ENCODE measurements at places on chromosomes 4 and X. TPM values are rescaled to one million over a fixed set of nuclear protein-coding genes. Genes with fewer than 3 reads are reported as not detected.

DNA sequence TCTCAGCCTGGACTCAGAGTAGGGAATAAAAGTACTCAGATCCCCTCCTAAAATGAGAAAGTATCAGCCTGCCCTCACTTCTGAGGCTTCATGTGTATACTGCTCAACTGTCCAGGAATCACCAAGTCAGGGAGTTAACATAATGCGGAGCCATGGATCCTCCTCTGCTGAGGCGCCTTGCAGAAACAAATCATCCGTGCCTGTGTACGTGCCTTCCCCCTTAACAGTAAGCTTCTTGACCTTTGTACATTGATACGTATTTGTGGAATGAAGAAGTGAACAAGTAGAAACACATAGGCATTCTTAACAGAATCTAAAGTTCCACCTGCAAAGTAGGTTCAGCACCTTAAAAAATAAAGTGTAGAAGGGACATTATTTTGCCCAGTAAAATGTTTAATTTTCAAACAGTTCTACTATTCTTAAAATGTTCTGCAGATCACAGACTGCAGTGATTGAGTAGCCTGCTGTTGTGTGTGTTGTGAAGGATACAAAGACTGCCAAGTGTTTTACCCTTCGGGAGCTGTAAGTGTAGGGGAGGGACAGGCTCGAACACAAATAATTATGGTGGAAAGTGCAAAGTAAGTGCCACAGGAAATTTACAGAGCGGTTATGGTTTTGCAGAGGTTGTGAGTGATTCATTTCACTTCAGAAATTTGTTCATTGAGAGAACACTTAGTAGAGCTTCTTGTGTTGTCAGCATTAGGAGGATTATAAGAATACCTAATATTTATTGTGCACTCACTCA is 61.9 kb downstream of the ARHGAP10 start:
- no peak for DNase-seq

- DNase-seq: no peak
Measured at GRCh38 chr4:52877036-52877435, 14.9 kb downstream of the RASL11B start.

DNA sequence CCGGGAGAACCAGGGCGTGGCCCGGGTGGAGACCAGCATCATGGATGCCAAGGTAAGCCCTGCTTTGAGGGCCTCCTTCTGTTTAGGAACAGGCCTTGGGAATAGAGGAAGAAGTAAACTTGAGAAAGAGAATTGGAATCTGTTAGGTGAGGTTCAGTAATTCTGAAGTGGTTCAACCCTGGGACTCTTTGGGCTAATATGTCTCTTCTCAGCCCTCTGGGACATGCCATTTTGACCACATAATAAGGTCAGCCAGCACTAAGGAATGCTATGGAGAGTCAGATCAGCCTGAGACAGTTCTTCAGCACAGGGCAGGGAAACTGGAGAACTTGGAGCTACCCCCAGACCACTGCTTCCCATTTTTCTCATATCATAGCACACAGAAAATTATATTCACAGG is 63.3 kb upstream of the PRPS1 start:
- DNase-seq: no peak

DNA sequence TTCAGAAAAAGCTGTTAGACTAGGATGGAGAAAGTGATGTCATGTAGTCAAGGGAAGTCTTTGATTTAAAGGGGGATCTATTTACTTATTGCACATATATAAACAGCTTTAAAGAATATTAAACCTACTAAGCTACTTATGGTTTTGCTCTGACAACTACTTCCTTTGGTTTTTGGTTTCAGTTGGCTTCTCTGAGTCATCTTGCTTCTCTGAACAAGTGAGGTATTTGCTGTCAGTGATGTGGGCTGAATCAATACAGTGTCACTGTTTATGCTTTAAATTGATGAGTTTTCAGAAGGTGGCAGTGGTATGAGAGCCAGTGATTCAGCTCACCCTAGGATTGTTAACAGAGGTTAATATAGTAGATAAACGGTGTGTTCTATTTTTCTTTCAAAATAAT is 75.1 kb downstream of the CEP44 start:
- peak; percentile 36 for DNase-seq

- DNase-seq: no peak
Measured at GRCh38 chr4:93373893-93374860, 454.4 kb upstream of the ATOH1 start.

DNA sequence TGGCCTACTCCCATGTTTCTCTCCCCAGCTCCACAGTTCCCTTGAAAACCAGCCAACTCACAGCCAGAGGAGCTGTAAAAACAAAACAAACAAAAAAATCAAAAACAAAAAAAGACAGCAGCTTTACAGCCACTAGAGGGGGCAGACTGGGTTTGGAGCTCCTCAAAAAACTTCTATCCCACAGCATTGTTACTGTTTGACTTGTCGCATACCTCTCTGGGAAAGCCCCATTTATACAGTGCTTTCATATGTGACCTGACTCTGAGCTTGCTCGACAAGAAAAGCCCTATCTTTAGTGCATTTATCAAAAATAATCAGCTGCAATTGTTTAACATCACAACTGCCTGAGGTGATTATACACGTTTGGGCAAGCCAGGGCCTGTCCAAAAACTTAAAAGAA is 21.6 kb downstream of the TSPAN6 start:
- peak; percentile 23 for DNase-seq

GRCh38 chr4:90002441-90003062 is 107.9 kb downstream of the MMRN1 start:
- no peak for DNase-seq

- DNase-seq: no peak
Measured at GRCh38 chrX:10011261-10011931, 44.2 kb downstream of the CLDN34 start.

DNA sequence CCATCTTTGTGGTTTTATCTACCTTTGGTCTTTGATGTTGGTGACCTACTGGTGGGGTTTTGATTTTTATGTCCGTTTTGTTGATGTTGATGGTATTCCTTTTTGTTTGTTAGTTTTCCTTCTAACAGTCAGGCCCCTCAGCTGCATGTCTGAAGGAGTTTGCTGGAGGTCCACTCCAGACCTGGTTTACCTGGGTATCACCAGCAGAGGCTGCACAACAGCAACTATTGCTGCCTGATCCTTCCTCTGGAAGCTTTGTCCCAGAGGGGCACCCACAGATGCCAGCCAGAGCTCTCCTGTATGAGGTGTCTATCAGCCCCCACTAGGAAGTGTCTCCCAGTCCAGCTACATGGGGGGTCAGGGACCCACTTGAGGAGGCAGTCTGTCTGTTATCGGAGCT is 199.3 kb upstream of the WDFY3 start:
- DNase-seq: no peak

GRCh38 chr4:1819284-1819683 is 26.2 kb downstream of the FGFR3 start:
- DNase-seq: no peak

GRCh38 chr4:44675366-44675765 is 2.9 kb upstream of the GUF1 start:
- no peak for DNase-seq

DNA sequence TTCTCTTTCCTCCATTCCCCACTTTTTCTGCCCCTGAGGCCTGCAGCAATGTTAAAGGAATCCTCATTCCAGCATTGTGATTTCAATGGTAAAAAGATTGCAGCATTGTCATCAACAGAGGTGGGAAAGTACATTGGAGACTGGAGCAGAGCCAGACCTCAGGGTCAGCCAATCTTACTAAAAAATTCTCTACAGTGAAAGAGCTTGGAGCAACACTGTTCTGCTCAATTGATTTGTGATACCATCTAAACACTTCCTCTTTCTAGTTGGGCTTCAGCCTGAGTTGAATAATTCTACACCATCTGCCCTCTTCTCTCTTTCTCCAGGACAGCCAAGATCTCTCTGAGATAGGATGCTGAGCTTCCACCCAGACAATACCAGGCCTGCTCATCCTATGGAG is 176.5 kb downstream of the AR start:
- DNase-seq: peak; percentile 16

DNA sequence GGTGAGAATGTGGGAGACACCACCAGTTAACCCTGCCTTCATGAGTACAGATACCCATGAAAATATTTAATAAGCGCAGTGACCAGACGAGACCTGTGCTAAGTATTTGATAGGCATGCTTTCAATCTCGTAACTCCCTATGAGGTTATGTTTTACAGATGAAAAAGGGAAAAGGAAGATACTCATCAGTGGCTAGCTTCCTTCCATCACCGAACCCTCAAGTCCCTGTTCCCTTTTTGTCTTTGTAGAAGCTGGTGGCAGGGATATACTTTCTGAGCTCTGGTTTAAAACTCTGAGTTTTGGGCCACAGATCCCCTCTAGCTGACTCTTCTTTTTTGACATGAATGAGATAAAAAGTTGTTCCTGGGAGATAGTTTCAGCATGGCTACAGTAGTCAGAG is 26.3 kb downstream of the AFF1 start:
- DNase-seq: no peak

GRCh38 chr4:90798948-90799347 is 671.8 kb downstream of the CCSER1 start:
- no peak for DNase-seq

- no peak for DNase-seq
Measured at GRCh38 chr4:11435557-11435956, 6.9 kb upstream of the HS3ST1 start.

- no peak for DNase-seq
Measured at GRCh38 chr4:163473576-163473975, at the start of gene TKTL2. Gene TKTL2 (minus strand): TSS chr4:163473754. CDS start chr4:163473734, 20 bp downstream.

- DNase-seq: no peak
Measured at GRCh38 chr4:75527482-75527881, 13.2 kb downstream of the THAP6 start.

Gene DCHS2
- total RNA-seq: 0.12 TPM

Gene HOPX
- not detected for total RNA-seq

Gene TCEAL9
- total RNA-seq: 161 TPM

All from epithelial cell of proximal tubule (primary cell).